Uterus (tissue), 4 donors: ENCODE measurements at places on chromosomes 6 and 20. TPM values are rescaled to one million over a fixed set of nuclear protein-coding genes. Genes with fewer than 3 reads are reported as not detected.

CALHM5 gene
- 2.2 TPM for total RNA-seq

DNA sequence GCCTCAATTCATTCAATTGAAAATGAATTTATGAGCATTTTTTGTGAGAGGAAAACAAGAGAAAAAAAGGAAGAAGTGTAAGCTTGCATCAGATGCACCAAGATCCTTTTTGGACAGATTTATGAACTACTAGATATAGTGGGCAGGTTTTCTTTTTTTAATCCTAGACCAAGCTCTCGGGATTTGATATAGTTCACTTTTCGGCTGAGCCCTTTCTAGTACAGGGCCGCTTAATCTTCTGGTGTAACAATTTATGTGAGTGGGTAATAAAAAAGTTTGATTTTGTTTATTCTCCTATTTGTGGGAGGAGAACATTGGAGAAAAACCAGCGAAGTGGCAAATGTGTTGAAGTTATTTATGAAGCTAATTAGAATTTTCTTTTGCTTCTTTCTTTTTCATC is 538.0 kb downstream of the UTRN start:
- no peak for DNase-seq

CYP39A1 gene
- total RNA-seq, result 3.8 TPM

GRCh38 chr6:128256095-128256494 is 264.3 kb downstream of the PTPRK start:
- DNase-seq, result no peak

DNA sequence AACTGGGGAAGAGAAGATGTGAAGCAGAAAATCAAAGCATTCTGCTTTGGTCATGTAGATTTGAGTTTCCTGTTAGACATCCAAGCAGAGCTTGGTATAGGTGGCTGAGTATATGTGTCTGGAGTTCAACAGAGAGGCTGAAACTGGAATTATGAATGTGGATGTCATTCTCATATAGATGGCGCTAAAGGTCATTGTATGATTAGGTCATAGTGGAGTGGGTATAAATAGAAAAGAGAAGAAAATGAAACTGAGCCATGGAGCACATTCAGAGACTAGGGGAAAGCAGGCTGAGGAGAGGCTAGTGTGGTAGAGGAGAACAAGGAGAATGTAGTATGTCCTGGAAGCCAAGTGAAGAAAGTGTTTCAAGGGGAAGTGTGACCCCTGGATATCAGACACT is 295.6 kb upstream of the PLN start:
- no peak for DNase-seq

- DNase-seq, result no peak
These were observed 23.7 kb upstream of the ADGRF4 start for GRCh38 chr6:47674673-47675072.

DNA sequence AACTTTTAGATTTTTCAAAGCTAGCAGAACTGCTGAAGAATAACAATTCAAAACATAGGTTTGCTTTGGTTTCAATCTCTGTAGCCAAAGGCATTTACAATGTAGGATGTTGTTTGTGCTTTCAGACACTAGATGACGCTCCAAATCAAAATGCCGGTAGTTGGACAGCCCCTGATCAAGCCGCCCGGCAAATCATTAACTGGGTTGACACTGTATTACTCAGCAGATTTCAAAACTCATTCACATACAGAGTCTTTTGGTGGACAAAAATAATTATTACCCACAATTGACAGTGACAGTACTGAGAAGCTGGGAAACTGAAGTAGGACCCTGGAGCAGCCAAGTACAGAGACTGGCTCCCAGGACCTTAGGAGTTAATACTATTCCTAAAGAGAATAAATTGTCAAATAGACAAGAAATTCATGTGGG is 21.3 kb upstream of the HFE start:
- peak; percentile 48 for DNase-seq

GRCh38 chr6:12903246-12903645 is 186.7 kb downstream of the PHACTR1 start:
- no peak for DNase-seq

DNA sequence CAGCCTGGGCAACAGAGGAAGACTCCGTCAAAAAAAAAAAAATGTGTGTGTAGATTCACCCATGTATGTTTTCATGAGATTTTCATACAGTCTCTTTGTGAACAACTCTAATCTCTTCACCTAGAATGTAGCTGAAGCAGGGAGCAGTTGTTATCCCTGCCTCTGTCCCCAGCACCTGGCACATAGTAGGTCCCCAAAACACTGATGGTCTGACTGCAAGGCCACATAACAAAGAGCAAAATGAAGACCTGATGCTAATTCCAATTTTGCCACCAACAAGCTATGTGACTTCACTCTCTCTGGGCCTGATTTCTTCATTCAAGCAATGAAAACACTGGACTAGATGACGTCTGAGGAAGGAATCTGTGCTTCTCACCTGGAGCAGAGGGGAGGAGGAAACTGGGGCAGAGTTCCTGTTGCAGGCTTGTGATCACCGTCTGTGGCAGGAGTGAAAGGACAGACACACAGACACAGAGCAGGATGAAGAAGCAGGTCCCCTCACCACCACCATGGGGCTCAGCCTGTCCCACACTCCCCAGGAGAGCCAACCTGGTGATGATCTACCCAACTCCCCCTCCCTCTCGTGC is 4.6 kb downstream of the SLC44A4 start:
- DNase-seq, result no peak

DNA sequence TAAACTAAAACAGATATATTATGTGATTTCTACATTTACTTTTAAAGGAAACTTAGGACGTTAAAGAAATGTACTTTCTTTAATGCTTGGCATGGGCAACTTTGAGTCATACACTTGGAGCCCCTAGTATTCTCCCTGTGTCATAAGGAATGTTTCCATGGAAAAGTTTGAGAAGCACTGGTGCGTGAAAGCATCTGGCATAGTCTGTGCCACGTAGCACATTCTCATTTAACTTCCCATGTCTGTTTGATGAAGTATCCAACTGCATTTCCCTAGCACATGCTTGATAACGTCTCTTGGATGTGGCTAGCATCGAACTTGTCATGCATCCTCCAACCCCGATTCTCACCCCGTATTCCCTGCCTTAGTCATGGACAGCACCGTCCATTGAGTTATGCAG is 172.0 kb downstream of the TBC1D7 start:
- DNase-seq, result no peak

DNA sequence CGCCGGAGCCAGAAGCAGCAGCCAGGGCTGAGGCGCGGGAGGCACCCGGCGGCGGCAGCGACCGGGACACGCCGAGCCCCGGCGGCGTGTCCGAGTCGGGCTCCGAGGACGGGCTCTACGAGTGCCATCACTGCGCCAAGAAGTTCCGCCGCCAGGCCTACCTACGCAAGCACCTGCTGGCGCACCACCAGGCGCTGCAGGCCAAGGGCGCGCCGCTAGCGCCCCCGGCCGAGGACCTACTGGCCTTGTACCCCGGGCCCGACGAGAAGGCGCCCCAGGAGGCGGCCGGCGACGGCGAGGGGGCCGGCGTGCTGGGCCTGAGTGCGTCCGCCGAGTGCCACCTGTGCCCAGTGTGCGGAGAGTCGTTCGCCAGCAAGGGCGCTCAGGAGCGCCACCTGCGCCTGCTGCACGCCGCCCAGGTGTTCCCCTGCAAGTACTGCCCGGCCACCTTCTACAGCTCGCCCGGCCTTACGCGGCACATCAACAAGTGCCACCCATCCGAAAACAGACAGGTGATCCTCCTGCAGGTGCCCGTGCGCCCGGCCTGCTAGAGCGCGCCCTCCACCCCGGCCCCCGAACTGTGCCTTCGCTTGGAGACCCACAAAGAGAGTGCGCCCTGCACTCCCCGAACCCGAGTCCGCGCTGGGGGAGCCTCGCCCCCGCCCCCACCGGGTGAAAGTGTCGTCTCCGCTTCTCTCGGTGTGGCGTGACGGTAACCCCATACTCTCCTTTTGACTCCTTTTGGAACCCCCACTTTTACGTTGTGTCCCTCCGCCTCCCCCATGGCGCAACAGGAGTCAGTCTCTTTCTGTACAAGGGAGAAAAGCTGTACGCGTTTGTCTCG is 1.6 kb downstream of the INSM1 start:
- no peak for DNase-seq

SLC17A2 gene
- total RNA-seq, result not detected

DNPH1 gene
- total RNA-seq, result 23.4 TPM

GRCh38 chr6:158021376-158021775 is 39.7 kb downstream of the SYNJ2 start:
- no peak for DNase-seq

GRCh38 chr6:94414041-94414440 is 994.7 kb upstream of the EPHA7 start:
- no peak for DNase-seq

DNA sequence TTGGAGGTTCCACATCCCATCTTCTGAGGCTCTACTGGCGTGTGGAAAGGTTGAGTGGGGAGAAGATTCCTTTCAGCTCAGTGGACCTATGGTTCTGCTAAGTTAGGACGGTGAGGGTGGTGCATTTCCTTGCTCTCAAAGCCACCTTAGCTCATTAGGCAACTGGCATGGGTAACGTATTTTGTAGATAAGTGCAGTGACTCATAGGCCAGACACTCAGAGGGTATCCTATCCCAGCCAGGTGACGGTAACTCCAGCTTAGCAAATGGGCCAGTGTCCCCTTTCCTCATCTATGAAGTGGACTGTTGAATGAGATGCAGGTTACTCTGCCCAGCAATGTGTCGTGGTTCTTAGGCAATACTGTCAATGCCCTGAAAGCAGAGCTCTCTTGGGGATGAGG is 3.7 kb downstream of the RPS6KA2 start:
- no peak for DNase-seq

- DNase-seq, result no peak
These were observed 212.3 kb upstream of the SYNDIG1 start for GRCh38 chr20:24257171-24257570.

DNA sequence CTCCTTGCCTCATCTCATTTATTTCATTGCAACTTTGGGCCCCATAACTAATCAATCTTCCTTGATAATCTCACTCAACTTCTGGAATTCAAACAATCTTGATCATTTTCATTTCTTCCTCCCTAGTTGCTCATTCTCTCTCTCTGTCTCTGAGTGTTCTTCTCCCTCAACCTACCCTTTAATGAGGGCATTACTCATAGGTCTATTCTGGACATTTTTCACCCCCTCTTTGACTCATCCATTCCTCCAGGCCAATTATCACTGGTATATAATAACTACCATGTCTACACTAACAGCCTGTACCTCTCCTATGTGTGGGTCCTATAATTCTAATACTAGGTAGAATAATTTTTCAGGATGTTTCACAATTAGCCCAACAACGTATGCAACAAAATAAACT is 78.8 kb downstream of the COL21A1 start:
- DNase-seq, result no peak

DNA sequence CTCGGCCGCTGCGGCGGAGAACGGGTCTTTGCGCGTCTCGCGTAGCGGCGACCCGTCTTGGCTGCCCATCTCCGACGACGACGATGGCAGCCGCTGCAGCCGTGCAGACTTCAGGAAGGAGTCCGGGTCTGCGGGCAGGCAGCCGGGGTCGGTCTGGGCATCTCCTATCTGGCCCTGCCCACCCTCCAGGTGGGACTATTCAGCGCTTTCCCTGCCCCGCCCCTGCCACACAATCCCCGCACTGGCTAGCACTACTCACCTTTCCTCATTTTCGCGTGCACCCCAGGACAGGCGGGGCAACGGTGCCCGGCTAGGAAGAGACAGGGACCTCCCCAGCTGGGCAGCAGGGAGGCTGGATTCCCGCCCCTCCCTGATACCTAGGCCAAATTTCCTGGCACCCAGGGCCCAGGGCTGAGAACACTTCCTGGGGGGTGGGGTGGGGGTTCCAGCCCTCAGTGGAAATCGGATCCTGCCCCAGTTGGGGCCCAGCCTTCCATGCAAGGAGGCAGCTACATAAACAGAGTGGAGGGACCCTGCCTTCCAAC is 9.2 kb downstream of the GGT7 start:
- no peak for DNase-seq

ELOVL4 gene
- 11.2 TPM for total RNA-seq

DNA sequence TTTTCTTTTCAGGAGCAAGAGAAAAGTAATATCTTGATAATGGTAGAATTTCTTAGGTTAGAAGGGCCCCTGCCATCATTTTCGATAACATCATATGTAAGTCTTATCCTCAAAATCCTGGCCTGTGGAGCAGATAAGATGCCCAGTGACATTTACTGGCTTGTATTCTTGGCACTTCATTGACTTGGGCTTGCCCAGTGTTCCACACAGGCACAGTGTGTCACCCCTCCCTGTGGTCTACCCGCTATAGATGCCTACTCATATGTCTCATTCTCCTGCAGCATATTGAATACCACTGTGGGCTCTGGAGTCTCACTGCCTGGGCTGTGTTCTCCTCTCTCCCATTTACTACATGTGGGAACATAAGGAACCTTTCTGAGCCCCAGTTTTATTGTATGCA is 105.0 kb downstream of the GRM1 start:
- no peak for DNase-seq

ADGRG6 gene
- 7.1 TPM for total RNA-seq

MEP1A gene
- total RNA-seq, result under 0.01 TPM
